ENCODE measurements at places on chromosomes 3 and 15. TPM values are rescaled to one million over a fixed set of nuclear protein-coding genes. Genes with fewer than 3 reads are reported as not detected.

LMOD3 gene
- total RNA-seq = not detected

NAA80 gene
- 14.0 TPM for total RNA-seq

APPL1 gene
- 24.5 TPM for total RNA-seq

CLEC3B gene
- total RNA-seq = not detected

CLDN1 gene
- 63.1 TPM for total RNA-seq

TRANK1 gene
- 16.8 TPM for total RNA-seq

SLC6A20 gene
- not detected for total RNA-seq

SLC51A gene
- not detected for total RNA-seq

CASR gene
- total RNA-seq = not detected

PPM1L gene
- total RNA-seq = 3.2 TPM

DNAJA4 gene
- total RNA-seq = 10.2 TPM

CDHR4 gene
- not detected for total RNA-seq

FILIP1L gene
- 70.8 TPM for total RNA-seq

CLDN16 gene
- total RNA-seq = 2.5 TPM

CD86 gene
- not detected for total RNA-seq

SLITRK3 gene
- total RNA-seq = not detected

PAQR9 gene
- total RNA-seq = not detected

RPUSD2 gene
- total RNA-seq = 9.7 TPM

ANKUB1 gene
- total RNA-seq = not detected
